ENCODE measurements at places on chromosomes 5 and 9.

GRCh38 chr5:7540736-7541485, 145.0 kb downstream of the ADCY2 start:
- DNase-seq: no peak

- DNase-seq: no peak
Observed at GRCh38 chr9:6686396-6686795, 40.9 kb upstream of the GLDC start.

- no peak for DNase-seq
Observed at GRCh38 chr5:178784391-178784790, 53.9 kb upstream of the ZNF354A start.

DNA sequence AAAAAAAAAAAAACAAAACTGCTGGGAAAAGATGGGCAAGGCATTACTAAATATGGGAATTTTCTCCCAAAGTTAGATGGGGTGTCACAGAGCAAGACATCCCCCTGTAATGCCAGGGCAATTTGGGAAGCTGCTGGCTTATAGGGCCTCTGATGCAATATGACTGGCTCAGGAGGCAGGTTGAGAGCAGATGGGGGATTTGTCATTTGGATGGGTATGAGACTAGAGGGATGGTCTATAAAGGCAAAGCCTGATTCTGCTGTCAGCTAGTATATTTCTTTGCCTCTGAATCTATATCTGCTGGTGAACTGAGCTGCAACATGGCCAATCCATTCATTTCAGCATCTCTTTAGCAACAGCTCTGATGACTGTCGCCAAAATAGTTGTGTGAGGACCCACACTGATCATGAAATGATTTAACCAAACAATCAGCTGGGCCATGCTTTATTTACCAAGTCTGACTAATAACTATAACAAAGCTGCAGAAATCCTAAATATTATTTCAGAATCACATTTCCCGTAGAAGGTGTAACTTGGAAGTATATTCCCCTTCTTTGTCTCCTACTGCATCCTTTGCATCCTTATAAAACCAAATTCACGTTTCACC, 455.1 kb upstream of the ZNF608 start:
- no peak for DNase-seq

- DNase-seq: no peak
Observed at GRCh38 chr5:73946919-73947602, 321.1 kb downstream of the ARHGEF28 start.

DNA sequence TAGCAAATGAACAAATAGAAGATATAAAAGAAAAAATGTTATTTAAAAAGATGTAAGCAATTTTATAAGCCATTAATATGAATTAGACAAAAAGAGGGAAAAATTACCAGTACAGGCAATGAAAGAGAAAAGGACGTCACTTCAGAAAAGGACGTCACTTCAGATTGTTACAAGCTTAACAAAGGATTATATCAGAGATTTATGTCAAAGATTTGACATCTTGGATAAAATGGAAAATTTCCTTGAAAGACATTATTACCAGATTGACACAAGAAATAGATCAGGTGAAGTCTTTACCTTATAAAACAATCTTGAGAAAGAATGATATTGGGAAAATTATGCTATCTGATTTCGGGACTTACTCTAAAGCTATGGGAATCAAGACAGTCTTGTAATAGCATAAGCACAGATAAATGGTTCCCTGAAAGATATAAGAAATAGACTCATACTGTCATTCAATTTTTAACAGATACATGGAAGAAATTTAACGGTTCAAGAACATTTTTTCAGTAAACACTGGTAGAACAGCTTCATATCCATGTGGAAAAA, 625.4 kb upstream of the EDIL3 start:
- no peak for DNase-seq

DNA sequence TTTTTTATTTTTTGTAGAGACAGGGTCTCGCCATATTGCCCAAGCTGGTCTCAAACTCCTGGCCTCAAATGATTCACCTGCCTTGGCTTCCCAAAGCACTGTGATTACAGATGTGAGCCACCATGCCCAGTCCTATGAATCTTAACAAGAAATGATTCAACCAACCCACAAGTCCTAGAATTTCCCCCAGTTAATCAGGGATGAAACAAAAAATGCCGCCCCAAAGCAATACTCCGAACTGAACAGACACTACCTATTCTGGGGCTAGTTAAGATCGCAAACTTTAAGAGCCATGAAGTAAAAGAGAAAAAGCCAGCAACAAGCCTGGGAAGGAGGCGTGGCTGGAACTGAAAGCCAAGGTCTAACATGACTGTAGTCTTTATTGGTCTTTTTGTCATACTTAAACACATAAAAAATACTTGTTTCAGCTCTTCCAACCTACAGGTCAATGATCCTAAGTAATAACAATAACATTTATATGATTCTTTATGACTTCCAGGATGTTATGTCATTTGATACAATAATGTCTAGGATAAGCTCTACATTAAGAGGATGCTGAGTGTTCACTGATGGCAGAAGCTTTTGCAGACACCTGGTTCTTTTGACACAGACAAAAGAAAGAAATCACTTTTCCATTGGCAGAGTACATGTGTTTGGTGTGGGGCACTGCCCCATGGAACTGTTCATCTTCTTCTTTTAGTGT, 361.1 kb upstream of the TLE4 start:
- no peak for DNase-seq

- DNase-seq: no peak
Observed at GRCh38 chr5:2895876-2896275, 144.4 kb upstream of the IRX2 start.

GRCh38 chr9:18014556-18014955, 435.7 kb downstream of the SH3GL2 start:
- no peak for DNase-seq

- DNase-seq: no peak
Observed at GRCh38 chr9:127049044-127049443, 73.4 kb downstream of the ANGPTL2 start.

DNA sequence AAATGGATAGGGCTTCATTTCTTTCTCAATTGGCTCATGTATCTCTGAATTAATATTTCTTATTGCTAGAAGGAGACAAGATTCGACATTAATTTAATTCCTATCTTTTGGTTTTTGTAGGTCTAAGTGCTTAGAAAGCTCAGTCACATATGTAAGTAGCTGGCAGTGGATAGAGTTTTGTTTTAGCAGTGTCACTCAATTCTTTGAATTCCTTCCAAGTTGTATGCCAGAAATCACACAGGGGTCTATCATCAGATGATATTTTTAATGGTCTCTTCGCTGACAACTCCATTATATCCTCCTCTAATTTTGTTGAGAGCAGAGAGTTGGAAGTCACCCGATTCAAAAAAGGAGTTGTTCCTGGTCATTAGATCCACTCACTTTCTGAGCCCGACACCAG, 82.7 kb downstream of the AMBP start:
- DNase-seq: no peak

- DNase-seq: no peak
Observed at GRCh38 chr9:38638881-38639576, 18.6 kb upstream of the ANKRD18A start.

GRCh38 chr5:179195561-179196404, 135.6 kb downstream of the ZNF354C start:
- DNase-seq: no peak
